Stimulated activated CD8-positive, alpha-beta memory T cell treated with anti-CD3 and anti-CD28 coated beads, Interleukin-4, amount 100 ng/mL, for 4 hours (primary cell): ENCODE measurements at places on chromosomes 1 and 21.

DNA sequence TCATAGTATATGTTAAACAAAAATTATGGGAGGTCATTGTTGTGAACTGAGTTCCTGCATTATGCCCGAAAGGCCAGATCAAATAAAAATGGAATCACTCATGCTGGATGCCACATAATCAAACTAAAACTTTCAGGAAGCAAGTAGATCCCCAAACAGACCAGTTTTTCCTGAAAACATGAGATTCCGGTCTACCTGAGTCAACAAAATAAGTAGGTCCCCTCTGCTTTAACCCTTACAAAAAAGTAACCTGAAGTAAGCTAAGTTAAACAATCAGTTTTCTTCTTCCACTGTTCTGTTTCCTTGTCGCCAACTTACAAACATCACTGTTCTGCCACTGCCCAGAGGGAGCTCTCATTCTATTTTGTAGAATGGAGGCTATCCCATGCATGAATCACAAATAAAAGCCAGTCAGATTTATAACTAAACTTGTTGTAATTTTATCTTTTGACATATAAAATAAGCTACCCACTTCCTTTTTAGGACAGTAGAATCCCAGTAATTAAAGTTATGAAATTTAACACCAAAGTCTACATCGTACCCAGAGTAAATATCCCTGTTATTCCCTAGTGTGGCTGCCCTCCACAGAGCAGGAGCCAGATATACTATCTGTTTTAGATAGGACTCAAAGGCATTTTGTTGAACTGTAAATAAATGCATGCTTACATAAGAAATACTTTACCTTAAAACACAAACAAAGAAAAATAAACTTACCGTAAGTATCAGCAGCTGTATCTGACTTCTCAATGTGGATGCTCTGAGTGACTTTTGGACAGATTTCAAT, 149.4 kb downstream of the TIAM1 start:
- no peak for DNase-seq

- no peak for DNase-seq
Observed at GRCh38 chr1:6888268-6888667, 103.0 kb downstream of the CAMTA1 start.

DNA sequence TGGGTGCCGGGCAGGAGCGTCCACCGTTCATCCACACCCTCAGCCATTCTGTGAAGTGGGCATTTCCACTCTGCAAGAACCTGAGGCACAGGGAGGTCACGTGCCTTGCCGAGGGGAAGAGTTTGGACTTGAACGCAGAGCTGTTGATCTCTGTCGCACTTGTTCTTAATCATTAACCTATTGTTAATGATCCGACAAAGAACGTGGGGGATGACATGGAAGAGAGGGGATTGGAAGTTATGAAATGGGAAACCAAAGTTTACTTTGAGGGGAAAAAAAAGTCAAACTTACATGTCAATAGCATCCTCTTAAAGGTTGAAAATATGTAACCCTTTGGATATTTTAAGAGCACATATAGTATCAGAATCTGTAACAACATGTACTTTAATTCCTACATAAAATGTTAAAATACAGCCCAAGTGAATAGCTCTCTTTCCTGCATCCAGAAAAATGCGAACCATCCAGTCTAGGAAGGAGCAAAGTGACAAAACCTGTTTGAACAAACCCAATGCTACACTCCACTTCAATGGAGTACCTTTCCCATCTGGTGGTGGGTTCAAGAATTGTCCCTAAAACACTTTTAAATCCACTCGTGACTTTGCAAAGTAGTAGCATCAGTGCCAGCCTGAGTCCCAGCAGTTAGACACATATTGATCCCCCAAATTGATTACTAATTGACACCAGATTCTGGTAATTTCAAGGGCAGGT, 75.5 kb downstream of the SETD4 start:
- DNase-seq, result no peak

- DNase-seq, result no peak
Observed at GRCh38 chr1:91129458-91129857, 107.6 kb upstream of the ZNF644 start.

- DNase-seq, result no peak
Observed at GRCh38 chr1:198776602-198777029, 137.8 kb downstream of the PTPRC start.

- DNase-seq, result no peak
Observed at GRCh38 chr1:153122831-153123421, 9.6 kb upstream of the SPRR2F start.

DNA sequence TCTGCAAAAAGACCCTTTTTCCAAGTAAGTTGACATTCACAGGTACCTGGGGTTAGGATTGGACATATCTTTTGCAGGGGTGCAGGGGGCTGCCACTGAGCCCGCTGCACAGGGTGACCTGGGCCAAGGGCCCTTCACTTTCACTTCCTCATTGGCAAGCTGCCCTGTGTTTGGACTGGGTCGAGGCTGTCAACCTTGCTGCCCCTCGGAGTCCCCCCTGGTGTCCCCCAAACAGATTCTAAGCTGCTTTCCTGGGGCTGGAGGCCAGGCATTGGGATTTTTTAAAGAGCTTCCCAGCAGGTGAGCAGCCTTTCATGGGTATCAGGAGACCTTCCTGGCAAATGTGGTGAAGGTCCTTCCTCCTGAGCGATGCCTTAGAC, 7.9 kb upstream of the UMODL1 start:
- no peak for DNase-seq

DNA sequence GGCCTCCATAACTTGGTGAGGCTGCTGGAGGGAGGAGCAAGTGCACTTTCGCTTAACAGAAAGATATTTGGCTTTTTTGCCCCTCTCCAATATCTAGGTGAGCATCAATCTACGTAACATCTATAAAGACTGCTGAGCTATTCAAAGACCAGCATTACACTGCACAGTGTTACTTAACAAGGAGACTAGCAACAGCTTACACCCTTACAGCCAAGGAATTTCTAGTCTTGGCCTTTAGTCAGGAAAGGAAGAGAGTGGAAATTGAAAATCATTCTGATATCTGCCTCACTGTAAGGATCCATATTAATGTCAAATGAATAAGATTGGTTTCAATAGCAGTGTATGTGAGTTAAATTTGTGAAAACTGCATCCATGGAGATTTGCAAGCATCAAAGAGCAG, 163.9 kb upstream of the DUSP10 start:
- DNase-seq, result no peak

GRCh38 chr1:72357411-72357810, 75.1 kb upstream of the NEGR1 start:
- DNase-seq, result no peak

DNA sequence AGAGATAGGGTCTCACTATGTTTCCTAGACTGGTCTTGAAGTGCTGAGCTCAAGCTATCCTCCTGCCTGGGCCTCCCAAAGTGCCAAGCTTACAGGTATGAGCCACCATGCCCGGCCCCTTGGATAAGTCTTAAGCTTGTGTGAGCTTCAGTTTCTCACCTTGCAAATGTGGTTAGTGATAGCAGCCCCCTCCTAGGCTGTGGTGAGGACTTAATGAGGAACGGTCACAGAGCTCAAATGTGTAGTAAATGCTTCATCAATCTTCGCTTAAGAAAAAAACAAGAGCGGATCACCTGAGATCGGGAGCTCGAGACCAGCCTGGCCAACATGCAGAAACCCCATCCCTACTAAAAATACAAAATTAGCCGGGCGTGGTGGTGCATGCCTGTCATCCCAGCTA, 3.0 kb downstream of the CNR2 start:
- no peak for DNase-seq
